T1000 (cell line): ENCODE measurements at places on chromosomes 13 and 19.

GRCh38 chr19:48856921-48857320, 11.5 kb downstream of the PLEKHA4 start:
- DNase-seq: no peak

DNA sequence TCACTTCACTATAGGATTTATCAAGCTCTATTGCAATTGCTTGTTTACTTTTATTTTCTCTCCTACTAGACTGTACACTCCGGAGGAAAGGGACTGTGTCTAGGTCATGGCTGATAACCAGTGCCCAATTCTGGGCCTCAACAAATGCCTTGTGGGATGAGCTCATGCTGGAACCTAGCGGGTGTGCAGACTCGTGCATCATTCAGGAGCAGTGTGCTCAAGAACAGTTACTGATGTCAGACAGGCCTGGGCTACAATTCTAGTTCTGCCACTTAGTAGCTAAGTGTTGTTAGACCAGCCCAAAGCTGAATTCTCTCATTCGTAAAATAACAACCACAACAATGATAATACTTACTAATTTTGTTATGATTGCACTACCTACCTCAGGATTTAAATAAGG, 95.4 kb downstream of the CYSLTR2 start:
- no peak for DNase-seq

DNA sequence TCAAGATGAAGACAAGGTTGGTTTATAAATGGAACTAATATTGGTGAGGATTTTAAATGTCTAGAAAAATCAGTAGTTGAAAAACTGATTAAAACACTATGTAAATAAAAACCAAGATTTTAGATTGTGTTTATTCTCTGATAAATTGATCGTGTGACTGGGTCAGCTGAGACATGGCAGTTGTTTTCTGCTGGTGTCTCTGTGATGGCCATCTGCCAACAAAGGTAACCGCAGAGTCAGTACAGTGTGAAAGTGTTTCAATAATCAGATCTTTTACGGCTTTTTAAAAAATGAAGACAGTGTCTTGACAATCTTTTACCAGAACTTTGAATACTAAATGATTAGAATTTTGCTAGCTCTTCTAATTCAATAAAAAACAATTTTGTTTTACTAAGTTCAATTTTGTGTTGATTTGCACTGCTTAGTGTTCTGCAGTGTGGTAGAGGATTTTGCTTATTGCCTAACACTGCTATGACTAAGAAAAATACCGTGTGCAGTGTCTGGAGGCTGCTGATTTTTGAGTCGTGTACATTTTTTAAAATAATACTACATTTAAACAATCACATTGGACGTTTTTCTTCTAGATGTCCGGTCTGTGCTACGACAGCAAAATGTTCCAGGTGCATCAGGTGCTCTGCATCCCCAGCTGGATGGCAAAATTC, 32.7 kb upstream of the GPR183 start:
- DNase-seq: no peak

DNA sequence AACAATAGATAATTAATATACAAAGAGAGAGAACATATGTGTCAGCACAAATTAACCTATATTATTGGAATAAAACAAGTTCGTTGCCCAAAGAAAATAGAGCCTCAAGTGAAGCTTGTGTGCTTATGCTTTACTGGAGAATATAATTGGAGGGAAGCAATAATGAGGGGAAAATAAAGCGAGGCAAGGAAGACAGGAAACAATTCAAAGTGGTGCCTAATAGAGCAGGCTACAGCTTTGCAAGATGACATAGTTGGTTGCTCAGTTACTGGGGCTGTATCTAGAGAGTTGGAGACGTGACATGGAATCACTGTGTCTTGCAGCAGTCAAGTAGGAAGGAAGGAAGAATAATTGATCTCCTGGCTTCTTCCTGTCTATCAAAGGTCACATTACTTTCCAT, 21.1 kb upstream of the SLC10A2 start:
- DNase-seq: no peak

DNA sequence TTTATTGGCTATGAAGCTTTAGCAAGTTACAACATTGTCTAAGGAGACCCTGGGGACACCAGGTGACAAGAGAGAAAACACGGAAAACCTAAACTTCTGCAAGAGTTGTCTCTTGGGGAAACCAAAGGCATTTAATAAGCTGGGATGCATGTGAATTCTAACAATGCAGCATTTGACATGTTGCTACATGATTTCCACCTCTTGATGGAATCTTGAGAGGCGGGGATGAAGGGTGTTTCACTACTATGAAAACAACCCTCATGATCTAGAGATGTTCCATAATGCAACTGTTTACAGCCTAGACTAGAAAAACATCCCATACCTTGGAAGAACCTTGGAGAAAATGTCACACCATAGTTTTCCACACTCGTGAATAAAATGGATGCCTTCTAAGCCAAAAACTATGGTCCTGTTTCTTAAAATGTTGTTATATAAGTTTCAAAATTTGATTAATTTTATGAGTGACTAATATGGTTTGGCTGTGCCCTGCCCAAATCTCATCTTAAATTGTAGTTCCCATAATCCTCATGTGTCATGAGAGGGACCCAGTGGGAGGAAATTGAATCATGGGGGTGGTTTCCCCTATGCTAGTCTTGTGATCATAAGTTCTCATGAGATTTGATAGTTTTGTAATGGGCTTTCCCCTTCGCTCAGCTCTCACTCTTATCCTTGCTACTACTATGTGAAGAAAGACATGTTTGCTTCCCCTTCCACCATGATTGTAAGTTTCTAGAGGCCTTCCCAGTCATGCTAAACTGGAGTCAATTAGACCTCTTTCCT, 164.6 kb downstream of the TNFSF13B start:
- DNase-seq: no peak

GRCh38 chr19:38047641-38048040, 140.6 kb downstream of the SIPA1L3 start:
- DNase-seq: no peak

GRCh38 chr19:17405250-17406045, at the start of gene BST2:
Gene BST2, minus strand, starts transcription at chr19:17405630. Its CDS starts 55 bp downstream, at chr19:17405575.
- DNase-seq: no peak

DNA sequence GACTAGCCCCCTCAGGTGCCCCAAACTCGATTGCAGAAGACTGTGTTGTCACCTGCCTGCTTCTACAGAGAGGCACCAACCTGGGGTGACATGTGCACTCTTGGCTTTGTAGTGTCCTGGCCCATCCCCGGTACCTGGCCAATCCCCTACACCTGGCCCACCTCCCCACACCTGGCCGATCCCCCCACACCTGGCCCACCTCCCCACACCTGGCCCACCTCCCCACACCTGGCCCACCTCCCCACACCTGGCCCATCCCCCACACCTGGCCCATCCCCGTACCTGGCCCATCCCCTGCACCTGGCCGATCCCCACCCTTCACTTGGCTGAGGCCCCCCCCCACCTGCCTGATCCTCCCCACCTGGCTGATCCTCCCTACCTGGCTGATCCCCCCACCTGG, 25.4 kb downstream of the ATP11A start:
- no peak for DNase-seq

GRCh38 chr19:1472231-1473084, 6.6 kb downstream of the C19orf25 start:
- DNase-seq: no peak

- DNase-seq: no peak
Measured at GRCh38 chr13:95301968-95302393, 730 bp upstream of the ABCC4 start.

DNA sequence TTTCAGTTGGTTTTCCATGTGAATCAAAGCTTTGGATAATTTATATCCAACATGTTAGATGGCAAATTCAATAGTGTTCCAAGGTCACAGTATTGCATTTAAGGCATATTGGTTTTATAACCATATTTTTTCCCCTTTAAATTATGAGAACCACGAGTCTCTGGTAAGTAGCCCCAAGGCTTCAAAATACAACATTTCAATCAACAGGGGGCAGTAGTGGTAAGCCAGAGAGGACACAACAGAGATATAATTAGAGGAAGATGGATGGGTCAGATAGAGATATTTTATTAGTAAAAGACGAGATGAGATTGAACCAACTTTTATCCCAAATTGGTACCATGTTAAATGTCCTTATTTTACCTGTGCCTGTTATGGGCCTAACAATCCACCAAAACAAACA, 53.1 kb downstream of the KL start:
- no peak for DNase-seq
